ENCODE measurements at places on chromosomes 12 and 14.

DNA sequence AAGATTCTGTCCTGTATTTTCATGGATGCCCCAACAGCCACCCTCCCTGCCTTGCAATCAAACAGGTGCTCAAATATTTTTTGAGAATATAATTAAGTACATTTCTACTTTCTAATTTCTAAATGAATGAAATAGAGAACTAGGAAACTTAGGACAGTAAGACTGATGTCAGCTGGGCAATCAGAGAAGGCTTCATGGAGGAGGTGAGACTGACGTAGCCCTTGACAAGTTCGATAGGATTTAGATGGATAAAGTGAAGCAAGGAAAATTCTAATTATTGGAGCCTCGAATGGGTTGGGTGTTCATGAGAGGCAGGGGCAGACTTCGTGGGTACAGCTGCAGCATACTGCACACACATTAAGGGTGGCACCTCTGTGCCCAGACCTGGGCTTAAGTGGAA lies 36.0 kb downstream of the NINJ2 start:
- DNase-seq, result no peak

DNA sequence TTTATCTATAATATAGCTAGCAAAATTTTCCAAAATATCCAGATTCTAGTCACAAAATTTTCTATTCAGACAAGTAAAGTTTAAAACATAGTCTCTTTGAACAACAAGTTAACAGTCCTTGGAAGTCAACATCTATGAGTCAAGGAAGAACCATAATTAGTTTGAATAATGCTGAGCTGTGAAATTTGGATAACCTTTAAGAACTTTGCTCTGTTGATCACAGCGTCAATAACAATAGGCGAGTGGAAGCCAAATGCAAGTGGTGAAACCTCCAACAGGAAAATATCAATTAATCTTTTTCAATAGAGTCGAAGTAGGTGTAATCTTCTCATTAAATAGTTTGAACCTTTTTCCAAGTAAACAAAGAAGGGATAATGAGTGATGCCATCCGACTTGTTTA lies 466.6 kb downstream of the FOXG1 start:
- DNase-seq, result no peak

DNA sequence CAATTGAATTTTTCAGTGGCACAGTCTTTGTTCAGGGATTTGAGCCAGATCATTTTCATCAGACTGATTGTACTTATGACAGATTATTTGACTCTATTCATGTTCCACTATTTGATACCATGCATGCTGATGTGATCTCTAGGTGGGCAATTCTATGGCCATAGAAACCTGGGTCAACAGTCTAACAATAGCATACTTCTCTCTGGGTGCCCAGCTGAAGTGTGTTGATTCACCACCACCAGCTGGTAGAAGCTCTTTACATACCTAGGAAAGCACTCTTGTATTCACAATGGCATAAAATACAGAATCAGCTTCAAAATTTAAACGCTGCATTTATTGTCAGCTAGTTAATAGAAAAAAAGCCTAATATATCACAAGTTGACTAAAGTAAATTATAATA lies 90.2 kb upstream of the TMTC2 start:
- no peak for DNase-seq

DNA sequence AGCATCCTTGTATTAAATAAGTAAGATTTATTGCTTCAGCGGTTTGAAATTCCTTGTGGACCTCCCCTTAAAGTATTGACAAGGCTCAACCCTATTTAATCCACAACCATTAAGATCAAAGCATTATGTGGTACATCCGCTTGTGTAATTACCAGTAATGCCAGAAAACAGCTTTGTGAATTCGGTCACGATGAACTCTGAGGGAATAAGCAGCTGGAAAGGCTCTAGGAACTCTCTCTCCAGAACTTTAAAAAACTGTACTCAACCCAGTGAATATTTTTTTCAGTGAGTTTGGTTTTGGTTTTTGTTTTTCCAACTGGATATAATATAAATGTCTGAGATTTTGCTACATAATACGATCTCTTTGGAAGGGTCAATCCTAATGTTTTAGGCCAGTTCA lies 49.3 kb upstream of the DIO2 start:
- DNase-seq, result no peak
